ENCODE measurements at places on chromosomes 5 and 9.

DNA sequence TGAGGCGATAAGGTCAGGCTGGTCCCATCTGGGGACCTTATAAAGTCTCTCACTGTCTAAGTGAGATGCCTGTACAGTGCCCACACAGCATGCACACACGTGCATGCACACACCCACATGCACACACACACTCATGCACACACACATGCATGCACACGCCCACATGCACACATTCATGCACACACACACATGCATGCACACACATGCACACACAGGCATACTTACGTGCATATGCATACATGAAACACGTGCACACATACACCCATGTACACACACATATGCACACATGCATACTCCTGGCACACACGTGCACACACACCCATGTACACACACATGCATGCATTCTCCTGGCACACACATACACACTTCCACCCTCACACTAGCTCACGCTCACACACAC, 12.2 kb downstream of the COL23A1 start:
- DNase-seq, result no peak

GRCh38 chr5:148084269-148084668, 20.5 kb downstream of the SPINK5 start:
- no peak for DNase-seq

GRCh38 chr5:158943057-158943456, 156.7 kb downstream of the EBF1 start:
- DNase-seq, result no peak

DNA sequence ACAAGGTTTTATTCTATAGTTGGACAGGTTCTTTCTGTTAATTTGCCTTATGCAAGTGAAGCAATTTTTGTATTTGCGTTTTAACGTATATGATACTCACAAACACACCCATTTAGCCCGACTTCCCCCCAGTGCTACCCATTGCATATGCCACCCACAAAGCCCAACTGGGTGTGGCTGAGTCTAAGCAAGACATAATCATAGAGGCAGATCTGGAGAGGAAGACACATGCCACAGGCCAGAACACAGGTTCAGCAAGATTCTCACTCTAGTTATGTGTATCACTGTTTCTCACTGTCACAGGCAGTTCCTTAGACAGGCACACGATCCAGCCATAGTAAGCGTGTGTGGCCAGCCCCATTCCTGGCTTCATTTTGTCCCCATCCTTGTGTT, 29.0 kb upstream of the PUM3 start:
- peak; percentile 16 for DNase-seq

GRCh38 chr5:34459908-34460307, 196.2 kb upstream of the RAI14 start:
- DNase-seq, result no peak

DNA sequence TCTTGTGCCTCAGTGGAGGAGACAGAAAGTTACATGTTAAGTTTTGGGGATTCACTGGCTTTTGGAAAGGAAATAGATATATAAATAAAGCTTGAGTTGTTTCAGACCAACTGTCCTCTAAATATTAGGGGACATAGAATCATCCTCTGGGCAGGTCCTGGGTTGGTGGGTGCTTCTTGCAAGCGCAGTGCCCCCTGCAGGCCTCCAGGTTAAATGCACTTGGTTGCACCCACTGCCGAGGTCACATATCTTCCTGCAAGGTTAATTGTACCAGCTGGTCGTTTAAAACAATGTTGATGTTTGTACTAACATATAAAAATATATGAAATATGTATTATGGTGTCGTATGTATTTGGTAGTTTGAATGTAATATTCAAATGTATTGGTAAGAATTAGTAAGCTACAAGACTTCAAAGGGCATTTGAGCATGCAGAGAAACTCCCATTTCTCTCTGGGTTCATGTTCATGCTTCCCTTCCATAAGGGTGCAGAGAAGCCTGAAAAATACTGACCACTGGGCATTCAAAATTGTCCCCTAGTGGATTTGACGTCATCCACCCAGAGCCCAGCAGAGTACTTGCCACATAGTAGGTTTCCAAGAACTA, 87.0 kb downstream of the ZNF618 start:
- peak; percentile 16 for DNase-seq

DNA sequence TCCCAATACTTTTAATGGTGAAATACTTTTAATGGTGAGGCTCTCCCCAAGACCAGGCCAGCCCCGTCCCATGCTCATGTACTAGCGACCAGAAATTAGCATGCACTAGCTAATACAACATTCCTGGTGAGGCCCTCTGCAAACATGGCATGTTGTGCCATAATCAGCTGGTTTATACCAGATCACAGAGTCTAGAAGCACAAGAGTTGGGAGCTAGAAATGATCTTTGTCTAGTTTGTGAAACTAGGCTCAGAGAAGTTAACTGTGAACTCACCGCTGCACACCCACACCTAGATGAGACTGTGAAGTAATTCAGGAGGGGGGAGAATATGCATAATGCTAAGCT, 37.4 kb downstream of the MTMR12 start:
- no peak for DNase-seq

GRCh38 chr5:101860145-101860544, 435.9 kb downstream of the SLCO4C1 start:
- DNase-seq, result no peak

DNA sequence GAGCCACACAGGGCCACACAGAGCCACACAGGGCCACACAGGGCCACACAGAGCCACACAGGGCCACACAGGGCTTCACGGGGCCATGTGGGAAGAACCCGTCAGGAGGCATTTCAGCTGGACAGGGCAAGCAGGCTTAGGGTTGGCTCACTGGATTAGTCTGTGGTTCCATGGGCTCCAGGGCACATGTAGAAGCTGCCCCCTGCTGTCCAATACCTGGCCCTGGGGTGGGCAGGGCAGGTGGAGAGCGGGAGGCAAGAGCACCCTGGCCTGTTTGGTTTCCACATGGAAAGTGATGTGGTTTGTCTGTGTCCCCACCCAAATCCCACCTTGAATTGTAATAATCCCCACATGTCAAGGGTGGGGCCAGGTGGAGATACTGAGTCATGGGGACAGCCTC, 16.4 kb upstream of the LPCAT1 start:
- DNase-seq, result no peak

DNA sequence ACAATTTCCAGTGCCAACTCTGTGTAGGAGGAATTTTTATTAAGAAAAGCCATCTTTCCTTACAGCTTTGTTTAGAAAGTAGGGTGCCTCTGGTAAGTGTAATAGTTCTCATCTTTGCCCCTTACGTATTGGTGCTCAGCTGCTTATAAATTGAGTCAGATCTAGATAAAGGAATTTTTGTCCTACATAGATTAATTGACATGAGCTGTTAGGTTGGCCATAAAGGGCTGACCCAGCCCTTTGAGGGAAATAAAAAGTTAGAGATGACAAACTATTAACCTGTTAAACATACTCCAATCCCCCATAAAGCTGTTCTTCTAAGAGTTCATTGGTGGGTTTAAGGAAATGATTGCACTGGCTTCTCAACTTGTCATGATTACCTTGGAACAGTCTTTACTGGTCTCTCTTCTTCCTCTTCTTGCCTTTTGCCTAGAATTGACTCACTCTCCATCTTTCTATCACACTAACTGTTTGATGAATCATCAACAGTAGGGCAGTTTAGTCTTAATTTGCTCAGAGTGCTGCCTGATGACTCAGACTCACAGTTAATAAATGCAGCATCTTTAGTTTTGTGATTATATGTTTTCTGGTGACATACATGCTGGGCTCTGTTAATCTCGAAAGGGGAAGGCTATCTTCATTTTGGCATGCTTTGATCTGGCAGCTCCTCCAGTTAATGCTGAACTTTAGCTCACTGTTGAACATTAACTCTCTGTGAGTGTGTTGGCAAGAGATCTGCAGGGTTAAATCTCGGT, 51.7 kb downstream of the ARHGAP26 start:
- DNase-seq, result peak; percentile 47
